ENCODE measurements at places on chromosomes 13 and 19.
A peak's percentile ranks its signal among the peaks of the same experiment; 100 is the strongest.

DNA sequence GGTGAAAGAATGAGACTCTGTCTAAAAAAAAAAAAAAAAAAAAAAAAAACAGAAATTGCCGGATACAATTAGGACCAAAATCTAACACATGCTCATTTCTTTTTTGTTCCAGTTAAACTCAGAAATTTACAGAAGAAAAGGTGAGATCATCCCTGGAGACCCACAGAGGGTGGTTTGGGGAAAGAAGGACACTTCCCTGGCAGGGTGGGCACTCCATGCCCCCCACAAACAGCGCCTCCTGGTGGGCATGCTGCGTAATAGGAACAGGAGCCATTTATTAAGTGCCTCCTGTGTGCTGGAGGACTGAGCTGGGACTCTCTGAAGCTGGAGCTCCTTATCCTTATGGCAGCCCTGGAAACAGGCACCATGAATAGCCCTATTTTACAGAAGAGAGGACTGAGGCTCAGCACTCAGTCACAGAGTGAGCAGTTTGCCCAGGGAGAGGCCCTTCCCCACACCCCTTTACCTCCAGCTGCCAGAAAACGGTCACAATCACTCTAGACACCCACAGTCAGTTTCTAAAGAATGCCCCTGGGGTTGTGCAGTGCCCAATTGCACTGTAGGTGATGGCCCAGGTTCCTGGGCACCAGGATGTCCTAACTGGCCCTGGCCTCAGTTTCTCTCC, 10.1 kb downstream of the C19orf38 start:
- no peak for DNase-seq

- DNase-seq: no peak
Measured at GRCh38 chr19:5006201-5006600, 37.3 kb downstream of the KDM4B start.

DNA sequence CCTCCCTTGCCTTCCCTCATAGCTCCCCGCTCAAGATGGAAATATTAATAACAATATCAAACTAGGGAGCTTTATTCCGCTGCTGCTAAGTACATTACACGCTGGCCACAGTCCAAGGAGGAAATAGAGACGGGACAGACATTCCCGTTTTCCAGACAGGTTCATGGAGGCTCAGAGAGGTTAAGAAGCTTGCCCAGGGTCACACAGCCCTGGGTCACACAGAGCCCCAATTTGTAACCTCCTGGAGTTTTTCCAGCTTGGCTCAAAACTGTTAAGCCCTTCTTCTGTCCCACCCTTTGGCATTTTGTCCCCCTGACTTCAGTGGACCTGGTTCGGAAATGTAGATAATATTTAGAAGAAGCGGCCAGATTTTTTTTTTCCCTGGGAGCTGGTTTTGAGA, 2.0 kb downstream of the BICRA start:
- peak; percentile 35 for DNase-seq

GRCh38 chr13:85729296-85729695, 69.9 kb downstream of the SLITRK6 start:
- DNase-seq: peak; percentile 31

DNA sequence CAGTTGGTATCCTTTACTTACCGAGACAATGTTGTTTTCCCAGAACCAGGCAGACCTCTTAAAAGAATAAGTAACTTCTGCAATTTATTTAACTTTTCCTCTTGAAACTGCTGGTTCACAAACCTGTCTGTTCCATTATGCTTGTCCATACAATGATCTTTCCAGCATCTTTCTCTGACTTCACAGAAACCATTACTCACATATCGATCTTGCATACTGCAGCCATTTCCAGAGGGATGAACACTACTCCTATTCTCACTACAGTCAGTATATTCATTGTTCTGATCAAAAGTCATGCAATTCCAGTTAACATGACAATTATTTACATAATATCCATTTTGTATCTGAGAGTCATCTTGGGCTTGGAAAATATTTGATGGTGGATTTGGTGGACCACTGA, 2.8 kb downstream of the N4BP2L2 start:
- no peak for DNase-seq

DNA sequence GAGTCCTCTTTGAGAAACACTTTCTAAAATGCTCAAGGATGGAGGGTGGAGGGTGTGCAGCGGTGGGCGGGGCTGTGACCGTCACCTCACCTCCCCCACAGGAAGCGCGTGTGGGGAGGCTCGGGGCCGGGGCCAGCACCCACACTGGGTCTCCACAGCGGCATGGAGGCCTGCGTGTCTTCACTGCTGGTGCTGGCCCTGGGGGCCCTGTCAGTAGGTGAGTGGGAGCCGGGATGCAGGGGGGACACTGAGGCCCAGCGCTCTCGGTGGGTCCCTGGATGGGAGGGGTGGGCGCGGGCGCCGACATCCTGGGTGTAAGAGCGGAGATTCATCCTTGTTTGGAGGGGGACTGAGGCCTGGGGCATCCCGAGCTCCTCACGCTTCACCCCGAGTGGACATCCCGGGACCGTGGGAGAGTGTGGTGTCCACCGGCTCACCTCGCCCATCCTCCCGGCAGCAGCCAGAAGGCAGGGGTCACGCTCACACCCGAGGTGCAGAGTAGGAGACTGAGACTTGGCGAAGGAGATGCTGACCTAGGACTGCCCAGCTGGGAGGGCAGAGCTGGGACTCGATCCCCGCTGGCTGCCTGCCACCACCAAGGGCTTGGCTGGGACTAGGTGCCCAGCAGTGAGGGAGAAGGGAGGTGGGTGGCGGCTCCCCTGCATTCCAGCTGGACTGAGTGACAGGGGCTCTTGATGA, at the start of gene GZMM:
Gene GZMM (plus strand): TSS at position 144 of the 699 bp plus-strand sequence. CDS start 19 bp downstream, at position 163.
- DNase-seq: no peak

DNA sequence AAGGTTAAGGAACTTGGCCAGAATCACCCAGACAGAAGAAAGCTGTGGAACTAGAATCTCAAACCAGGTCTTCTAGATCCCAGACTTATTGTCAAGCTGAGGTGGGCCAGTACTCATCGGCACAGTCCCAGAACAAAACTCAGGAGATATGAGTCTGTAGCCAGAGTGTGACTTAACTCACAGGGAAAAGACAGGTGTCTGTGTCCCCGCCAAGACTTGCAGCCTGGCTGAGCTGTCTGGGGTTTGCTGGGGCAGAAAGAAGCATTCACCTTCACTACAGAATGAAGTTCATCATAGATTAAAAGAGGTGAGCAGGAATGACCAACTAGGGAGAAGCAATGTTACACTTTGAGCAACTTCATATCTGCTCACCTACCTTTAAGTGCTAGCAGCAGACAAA, 257.2 kb downstream of the FOXO1 start:
- no peak for DNase-seq

DNA sequence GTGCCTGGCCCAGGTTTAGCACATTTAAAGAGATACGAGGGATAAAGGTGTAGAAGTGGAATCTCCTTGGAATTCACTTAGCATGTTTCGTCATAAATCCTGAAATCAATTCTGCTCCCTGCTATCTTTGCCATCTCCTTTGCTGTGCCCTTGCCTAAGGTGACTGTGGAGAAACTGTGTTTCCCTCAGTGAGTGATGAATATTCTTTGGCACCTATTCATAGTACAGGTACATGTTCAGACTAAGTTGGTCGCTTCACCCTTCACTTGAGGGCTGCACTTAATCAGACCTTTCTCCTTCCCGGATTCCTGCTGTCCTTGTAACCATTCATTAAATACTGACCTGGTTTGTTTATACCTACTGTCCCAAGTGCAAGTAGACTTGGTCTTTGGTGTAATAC, 17.8 kb downstream of the PCCA start:
- DNase-seq: no peak

GRCh38 chr19:1250437-1251260, 2.3 kb downstream of the MIDN start:
- DNase-seq: peak; percentile 88

GRCh38 chr19:43812688-43813087, 10.4 kb upstream of the LYPD5 start:
- no peak for DNase-seq

DNA sequence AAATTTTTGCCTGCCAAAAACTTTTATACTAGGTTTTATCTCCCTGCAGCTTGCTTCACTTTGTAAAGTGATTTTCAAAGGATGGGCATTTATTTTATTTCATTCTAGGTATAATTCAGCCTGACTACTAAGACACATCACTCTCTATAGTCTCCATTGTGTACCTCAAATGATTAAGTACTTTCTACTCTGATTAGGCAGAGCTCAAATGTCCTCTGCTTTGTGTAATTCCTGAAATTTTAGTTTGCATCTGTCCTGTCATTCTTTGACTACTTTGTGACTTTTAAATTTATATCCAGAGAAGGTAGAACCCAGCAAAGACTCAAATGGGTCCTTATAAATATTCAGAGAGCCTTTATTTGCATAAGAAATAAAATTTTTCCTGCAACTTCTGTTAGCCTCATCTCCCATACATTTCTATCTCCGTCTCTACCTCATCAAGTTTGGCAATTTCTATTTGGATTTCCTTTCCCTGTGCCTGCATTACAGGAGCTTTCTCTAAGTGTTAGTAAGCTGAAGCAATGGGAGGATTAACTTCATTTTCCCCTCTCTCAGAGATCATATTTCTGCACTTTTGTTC, 1038.0 kb upstream of the ATXN8OS start:
- DNase-seq: no peak

DNA sequence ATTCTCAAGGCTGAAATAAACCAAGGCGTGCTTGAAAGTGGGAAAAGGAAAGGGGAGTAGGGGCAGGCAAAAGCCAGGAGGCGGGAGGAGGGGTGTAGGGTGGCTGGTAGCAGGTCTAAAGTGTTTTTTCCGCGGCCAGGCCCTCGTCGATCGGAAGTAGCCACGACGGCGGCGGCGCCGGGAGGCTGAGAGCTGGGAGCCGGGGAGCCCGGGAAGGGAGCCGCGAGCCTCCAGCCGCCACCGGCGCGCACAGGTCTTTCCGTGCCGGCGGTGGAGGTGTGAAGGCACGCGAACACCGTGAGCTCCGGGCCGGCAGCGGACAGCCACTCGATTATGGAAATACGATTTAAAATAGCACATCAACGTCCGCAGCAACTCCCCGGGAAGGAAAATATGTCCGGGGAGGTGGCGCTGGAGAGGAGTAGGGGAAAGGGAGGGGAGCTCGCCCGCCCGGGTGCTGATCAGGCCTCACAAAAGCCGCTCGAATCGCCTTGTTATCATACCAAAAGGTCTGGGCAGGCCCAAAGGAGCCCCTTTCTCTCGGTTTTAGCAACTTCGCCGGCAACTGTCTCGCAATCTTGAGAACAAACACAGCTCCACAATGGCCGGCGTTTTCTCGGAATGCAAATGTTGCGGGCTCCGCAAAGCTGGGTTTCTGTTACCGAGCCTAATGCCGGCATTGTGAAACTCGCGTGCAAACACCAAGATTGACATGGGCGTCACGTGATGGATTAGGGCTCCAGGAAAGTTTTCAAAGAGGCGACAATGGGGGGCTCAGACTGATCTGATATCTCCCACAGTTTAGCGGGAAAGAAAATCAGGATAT, 2.9 kb upstream of the PCDH8 start:
- peak; percentile 38 for DNase-seq

- DNase-seq: no peak
Measured at GRCh38 chr13:86710013-86710412, 910.8 kb upstream of the SLITRK6 start.

DNA sequence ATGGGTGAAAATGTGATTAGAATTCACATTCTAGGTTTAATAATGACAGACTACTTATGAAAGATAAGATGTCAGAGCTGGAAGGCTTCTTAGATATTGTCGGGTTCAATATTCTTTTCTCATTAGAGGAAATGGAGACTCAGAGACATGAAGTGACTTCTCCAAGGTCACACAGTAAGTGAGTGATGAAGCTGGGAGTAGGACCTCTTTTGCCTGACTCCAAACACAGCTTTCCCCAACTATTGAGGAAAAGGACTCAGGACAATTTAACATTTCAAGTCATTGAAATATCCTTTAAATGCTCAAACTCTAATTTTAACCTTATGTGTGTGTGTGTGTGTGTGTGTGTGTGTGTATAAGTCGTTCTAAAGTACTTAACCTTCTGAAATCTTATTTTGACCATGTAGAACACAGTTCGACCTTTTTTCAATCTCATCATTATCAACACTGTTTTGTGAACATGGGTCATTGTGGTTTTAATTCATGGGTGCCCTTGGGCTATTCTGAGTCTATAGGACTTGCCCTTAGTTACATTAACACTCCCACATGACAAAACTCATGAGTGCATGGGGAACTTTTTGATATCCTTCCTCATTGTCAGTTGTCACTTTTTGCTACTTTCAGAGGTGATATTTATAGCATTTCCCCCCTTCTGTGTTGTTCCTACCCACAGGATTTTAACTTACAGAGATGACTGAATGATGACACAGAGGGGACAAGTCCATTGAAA, 53.0 kb downstream of the LRCH1 start:
- DNase-seq: no peak

DNA sequence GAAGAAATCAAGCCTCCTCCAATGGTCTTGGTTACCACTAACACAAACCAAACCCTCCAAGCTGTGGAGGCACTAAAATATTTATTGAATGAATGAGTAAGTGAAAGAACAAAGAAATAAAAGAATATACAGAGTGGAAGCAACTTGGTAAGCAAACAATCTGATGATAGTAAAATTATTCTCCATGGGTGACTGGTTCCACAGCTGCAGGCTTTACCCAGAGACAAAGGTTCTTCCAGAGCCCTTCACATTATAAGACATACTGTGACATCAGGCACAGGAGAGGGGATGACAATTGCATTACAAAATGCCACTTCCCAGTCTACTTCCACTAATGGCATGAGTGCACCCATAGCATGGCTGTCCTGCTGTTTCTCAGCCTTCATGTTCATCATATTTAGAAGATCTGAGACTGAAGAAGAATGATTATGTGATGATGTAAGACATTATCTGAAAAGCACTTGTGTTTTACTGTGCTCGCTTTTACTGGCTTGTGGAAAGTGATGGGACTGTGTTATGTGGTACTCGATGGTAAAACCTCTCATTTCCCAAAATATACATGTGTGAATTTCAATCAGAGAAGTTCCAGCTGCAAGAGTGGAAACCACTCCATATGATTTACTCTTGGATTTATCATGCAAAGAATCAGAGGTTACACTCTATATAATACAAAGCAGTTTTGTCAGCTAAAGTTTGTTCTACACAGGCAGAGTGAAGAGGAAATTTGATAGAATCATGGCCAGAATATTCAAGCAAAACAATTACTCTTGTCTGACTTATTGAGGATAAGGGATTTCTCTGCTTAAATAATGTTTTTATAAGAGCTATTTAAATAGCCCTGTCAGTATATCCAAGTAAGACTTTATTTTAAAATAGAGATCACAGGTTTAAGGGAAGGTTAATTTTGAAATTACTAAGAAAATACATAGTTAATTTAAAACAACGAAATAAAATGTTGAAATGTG, 220.2 kb upstream of the NBEA start:
- DNase-seq: no peak

GRCh38 chr19:5102520-5102919, 133.6 kb downstream of the KDM4B start:
- no peak for DNase-seq

DNA sequence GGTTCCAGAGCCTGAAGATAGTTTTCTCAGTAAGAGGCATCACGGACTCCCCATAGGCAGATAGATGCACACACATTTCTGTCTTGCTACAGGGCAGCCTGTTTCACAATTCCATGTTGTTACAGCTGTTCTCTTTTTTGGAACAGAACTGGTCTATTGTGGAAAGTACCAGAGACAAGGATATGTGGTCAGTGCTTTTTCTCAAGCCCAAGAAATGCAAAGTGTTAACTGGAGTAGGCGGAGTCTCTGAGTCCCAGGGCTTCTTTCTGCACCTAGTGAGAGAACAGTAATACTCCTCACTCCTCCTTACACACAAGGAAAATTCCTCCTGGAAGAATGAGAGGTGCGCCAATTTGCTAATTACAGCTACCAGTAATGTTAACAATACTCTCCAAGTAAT, 141.6 kb upstream of the ARGLU1 start:
- DNase-seq: peak; percentile 87

GRCh38 chr19:18109733-18110608, 12.4 kb downstream of the MAST3 start:
- no peak for DNase-seq

Data from lung (tissue), 17 donors.